ENCODE measurements at places on chromosomes 1 and 21.

DNA sequence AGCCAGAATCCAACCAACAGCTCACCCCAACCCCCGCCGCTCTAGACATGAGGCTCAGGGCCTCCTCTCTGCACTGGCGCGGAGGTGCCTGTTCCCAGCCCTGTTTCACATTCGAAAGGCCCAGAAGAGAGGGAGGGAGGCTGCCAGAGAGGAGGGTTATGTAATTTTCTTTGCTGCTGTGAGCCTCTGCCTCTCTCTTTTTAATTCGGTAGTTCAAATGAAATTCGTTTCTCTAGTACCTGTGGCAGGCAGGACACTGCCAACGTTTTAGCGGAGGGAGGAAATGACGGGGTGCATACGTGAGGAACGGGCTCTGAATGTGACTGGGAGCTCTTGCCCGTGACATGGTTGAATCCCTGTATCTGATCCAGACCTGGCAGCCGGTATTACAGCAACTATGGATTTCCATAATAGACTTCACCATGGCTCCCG is 9.4 kb downstream of the PRDM16 start:
- DNase-seq = no peak

GRCh38 chr1:117812869-117813511 is 116.4 kb downstream of the GDAP2 start:
- no peak for DNase-seq

- DNase-seq = no peak
Measured at GRCh38 chr1:15706751-15707150, 22.6 kb downstream of the PLEKHM2 start.

DNA sequence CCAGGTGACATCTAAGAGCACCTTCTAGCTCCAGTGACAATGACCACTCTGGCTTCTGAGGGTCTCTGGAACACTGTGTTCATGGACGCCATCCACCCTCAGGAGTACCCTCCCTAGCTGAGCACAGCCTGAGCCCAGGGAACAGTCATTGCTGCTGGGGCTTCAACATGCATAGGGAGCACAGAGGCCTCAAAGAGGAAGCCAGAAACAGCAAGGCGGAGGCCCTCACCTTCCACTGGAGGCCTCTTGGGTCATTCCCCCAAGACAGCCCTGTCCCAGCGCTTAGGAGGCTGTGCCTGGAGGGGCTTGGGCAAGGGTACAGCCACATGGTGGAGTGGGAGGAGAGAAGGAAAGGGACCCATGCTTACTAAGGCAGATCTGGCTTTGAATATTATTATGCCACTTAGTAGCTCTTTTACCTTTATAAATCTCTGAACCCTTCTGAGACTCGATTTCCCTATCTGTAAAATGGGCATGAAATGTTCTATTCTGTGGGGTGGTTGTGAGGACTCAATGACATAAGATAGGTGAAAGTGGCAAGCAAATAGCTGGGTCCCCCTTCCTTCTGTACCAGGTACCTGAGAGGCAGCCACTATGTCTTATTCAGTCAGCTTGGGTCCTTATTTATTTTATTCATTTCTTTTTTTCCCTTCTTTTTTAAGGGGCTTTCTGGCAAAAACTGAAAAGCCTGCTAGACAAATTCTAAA is 32.8 kb downstream of the PTAFR start:
- DNase-seq = no peak

All from thymus (tissue), 14 donors.